ENCODE measurements at places on chromosomes 5 and 9.

GRCh38 chr9:130833031-130833990 is 1.7 kb upstream of the ABL1 start:
- no peak for DNase-seq

DNA sequence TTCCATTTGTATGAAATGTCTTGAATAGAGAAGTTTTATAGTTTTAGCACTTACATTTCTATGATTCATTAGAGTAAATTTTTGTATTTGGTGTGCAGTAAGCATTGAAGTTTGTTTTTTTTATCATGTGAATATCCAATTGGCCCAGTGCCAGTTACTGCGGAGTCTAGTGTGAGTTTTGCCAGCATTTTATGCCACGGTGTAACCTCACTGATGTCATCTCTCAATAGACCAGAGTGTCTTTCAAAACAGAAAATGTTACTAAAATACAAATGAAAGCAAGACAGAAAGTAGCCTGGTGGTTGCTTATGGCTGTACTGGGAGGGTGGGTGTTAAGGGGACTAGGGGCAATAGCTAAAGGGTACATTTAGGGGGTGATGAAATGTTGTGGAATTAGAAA is 62.8 kb downstream of the IPPK start:
- DNase-seq = no peak

- no peak for DNase-seq
Measured at GRCh38 chr5:72224946-72225463, 95.0 kb downstream of the MRPS27 start.

DNA sequence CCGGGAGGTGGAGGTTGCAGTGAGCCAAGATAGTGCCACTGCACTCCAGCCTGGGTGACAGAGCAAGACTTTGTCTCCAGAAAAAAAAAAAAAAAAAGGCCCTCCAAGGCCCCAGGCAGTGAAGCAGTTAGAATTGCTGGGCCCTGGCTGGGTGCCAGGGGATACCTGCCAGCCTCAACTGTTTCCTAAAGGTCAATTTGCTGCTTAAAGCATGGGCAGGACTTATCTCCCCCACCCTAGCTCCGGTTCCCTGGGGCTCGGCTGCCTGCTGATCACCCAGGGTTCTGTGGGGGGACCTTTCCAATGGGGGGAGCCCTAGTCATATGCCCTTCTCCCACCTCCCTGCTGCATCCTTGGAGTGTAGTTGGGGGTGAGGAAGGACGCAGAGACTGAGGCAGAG is 25.7 kb downstream of the NCS1 start:
- DNase-seq = no peak

- DNase-seq = no peak
Measured at GRCh38 chr9:25254051-25254450, 424.2 kb downstream of the TUSC1 start.

DNA sequence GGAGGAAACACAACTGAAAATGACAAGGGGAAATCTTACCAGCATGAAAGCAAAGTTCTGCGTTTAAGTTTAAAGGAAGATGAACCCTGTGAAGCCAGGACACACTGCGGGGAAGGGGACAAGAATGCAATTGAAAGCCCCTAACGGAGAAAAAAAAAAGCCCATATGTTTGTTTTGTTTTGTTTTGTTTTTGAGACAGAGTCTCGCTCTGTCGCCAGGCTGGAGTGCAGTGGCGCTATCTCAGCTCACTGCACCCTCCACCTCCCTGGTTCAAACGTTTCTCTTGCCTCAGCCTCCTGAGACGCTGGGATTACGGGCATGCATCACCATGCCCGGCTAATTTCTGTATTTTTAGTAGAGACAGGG is 2.9 kb downstream of the STK10 start:
- DNase-seq = no peak

GRCh38 chr9:91883503-91883902 is 66.5 kb downstream of the ROR2 start:
- no peak for DNase-seq

DNA sequence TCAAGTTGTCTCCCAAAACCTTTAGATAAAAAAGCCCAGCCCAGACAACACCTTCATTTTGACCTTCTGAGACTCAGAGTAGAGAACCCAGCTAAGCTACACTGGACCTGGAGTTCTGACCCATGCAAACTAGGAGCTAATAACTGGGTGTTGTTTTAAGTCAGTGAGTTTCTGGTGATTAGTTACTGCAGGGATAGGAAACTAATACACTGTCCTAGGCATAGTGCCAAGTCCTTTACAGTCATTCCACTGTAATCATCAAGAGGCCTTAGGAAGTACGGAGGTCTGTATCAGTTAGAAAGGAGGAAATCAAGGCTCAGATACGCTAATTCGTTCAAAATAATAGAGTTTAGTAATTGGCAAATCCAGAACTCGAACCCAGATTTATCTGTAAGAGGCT is 197.9 kb downstream of the KCTD16 start:
- DNase-seq = no peak

DNA sequence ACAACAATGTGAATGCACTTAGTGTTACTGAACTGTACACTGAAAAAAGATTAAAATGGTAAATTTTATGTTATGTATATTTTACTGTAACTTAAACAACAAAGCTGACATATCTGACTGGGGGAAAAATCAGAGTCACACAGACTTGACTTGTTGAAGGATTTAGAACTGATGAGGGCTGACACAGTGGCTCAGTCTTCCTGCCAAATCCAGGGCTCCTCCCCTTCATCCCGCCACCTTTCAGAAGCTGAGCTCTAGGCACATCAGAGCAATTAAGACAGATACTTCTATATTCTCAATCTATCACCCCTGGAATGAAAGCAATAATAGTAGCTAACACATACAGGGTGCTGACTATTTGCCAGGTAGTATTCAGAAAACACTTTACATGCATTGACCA is 27.7 kb upstream of the TAS2R1 start:
- DNase-seq = no peak

- peak; percentile 13 for DNase-seq
Measured at GRCh38 chr5:81631124-81631523, 119.8 kb downstream of the SSBP2 start.

All from activated naive CD4-positive, alpha-beta T cell treated with anti-CD3 and anti-CD28 coated beads, Interleukin-2, amount 50 U/mL, for 72 hours (primary cell).